GM12865 (cell line): ENCODE measurements at places on chromosomes 11 and 22.

DNA sequence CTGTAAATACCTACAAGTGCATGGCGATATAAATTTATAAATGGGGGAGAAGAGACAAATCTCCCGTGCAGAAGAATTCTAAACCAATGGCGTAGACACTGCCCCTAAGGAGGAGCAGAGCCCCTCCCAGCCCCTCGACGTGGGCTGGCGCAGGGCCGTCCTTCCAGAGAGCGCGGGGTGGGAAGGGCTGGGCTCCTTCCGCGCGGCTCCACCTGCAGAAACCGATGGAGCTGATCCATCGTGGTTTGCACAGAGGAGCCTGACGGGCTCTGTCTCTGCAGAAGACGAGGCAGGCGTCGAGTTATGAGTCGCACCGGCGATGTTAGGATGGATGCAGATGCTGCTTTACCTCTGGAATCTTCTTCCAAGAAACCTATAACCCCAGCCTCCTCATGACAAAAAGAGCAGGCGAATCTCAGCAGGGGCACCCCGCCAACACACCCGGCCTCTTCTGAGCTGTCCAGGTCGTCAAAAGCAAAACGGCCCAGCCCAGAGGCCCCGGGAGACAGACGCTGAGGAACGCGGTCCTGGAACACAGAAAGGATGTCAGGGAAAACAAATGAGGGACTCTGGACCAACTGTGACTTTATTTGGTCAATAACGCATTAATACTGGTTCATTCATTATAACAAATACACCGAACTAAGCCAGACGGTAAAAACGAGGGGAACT is 11.0 kb upstream of the B4GALNT4 start:
- no peak for DNase-seq

DNA sequence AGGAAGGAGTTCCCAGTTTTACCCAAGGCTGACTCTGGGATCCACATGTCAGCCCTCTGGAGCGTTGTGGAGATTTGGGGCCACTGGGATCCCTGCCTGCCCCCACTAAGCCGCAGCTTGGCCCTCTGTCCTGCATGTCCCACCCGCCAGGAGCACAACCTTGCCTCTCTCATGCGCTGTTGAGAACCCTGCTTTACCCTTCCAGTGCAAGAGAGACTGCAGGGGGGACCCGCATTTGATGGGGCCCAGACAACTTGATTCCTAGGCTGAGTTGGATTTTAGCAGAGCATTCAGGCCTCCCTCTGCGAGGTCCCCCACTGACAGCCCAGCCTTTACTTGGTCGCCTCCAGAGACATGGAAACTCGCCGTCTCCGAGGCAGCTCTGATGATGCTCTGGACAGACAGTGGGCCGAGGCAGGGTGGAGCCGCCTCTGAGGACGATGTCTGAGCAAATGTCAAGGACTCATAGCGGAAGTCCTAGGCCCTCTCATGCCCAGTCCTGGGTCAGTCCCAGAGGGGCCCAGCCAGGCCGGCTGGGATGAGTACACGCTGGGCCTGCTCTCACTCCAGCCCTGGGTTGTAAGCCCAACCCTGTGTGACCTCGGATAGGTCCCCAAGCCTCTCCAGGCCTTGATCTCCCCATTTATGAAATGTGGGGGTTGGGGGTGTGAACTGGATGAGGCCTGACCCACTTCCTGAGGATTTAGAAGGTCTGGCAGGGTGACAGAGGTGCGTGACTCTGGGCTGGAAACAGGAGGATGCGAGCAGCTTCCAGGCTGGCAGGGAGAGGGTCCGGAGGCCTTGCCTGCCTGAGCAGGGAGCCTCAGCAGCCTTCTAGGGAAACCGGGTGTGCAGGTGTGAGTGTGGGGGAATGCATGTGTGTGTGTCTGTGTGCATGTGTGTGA is 630 bp downstream of the CD5 start:
- DNase-seq: no peak

DNA sequence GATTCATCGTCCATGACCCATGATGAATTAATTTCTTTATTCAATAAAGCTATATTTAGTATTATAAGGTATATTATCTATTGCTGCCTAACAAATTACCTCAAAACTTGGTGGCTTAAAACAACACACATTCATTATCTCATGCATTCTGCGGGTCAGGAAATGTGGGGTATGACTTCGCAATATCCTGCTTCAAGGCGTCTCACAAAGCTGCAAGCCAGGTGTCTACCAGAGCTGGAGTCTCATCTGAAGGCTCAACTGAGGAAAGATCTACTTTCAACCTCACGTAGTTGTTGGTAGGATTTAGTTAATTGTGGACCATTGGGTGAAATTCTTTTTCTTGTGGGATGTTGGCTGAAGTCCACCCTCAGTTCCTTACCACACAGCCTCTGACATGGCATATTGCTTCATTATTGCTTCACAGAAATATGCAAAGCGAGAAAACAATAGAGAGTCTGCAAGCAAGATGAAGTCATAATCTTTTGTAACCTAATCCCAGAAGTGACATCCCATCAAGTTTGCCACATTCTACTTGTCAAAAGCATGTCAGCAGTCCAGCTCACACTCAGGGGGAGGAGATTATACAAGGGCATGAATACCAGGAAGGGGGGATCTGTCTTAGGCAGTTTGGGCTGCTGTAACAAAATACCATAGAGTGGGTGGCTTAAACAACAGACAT is 45.1 kb downstream of the KREMEN1 start:
- DNase-seq: no peak

DNA sequence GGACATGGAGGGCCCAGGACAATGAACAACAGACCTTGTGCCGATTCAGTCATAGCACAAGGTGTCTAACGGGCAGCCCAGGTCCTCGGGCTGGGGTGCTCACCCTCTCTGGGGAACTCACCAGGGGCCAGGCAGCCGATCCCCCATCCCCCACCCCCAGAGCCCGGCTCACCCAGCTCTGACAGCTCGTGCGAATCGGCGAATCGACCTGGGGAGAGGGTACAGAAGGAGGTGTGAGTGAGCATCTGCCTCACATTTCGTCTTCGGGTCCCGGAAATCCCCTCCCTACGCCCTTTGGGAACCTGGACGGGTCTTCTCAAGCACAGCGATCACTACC is 423 bp downstream of the PEX16 start:
- peak; percentile 36 for DNase-seq

DNA sequence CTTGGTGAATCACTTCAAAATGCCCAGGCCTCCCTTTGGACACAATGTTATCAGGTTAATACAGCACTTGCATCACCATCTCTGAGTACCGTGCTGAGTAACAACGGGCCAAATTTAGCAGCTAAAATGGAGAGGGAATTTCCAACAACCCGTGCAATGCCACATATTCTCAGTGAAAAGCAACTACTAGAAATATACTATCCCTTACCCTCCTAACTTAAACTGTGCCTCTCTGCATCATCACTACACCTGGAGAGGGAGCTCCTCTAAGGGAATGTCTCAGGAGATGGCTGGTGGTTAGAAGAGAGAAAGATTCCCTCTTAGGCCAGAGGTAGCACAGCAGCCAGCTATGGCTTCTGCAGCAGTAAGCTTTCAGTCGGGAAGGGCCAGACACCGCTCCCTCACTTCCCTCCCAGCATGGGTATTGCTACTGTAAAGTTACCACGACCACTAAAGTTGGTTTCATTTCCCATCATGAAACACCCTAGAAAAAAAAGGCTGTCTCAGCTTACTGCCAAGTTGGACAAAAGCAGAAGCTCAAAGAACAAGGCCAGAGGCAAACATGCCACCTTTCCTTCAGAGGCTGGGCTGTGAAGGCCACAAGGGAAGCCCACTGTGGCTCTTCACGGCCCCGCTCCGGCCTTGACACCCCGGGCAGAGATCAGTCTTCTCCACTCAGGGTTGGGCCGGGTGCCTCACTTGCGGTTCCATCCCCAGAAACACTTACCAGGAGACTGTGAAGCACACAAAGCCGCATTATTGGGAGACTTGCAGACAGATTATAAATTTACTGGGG is 3.9 kb downstream of the MAML2 start:
- peak; percentile 87 for DNase-seq
